ENCODE measurements at places on chromosomes 7 and 10. TPM values are rescaled to one million over a fixed set of nuclear protein-coding genes. Genes with fewer than 3 reads are reported as not detected.

Gene DENND2A
- total RNA-seq, result 1.0 TPM

Gene MYOF
- total RNA-seq, result 99.0 TPM

Gene MKX
- total RNA-seq, result under 0.01 TPM

Gene ASL
- 47.2 TPM for total RNA-seq

Gene PARD3
- 44.1 TPM for total RNA-seq

Gene PTPN20
- total RNA-seq, result 0.11 TPM

Gene C7orf57
- not detected for total RNA-seq

Gene HOXA5
- total RNA-seq, result 10.7 TPM

Gene ATP5F1C
- 233 TPM for total RNA-seq

Gene MMP21
- 1.1 TPM for total RNA-seq

Gene BAMBI
- 2.7 TPM for total RNA-seq

Gene STEAP4
- not detected for total RNA-seq

Measured in dermis lymphatic vessel endothelial cell (primary cell).